Cardiac septum (tissue), 1 donor: ENCODE measurements at places on chromosomes 3 and 15. TPM values are rescaled to one million over a fixed set of nuclear protein-coding genes. Genes with fewer than 3 reads are reported as not detected.

DNA sequence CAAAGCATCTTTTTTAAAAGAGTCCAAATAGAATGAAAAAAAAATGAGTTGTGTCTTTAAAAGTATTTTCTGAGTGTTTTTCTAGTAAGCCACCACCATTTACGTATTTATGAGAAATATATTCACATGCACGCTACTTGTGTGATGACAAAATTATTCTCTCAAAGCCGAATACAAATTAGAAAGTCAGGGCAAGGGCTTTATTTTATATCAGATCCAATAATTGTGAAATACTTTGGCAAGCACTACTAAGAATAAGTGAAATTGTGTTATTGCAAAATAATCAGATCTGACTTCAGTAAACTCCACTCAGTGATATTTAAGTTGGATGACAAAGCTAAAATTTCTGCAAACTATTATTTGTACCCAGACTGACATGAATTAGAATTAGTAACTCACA, 589.3 kb upstream of the KCNMB2 start:
- DNase-seq = no peak

DNA sequence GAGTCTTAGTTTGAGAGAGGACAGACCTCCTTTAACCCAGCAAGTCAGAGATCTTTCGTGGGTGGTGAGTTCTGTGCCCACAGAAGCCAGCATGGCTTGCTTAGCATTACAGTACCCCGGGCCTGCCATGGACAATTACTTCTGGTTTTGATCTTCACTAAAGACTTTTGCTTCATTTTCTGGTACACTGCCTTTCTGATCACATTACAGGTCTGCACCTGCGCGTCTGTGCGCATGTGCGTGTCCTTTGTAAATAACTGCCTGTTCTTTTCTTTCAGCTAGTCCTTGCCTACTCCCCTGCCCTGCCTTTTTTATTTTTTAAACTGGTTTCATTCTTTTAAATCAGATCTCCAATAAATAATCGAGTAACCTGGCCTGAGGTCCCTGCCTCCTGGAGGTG, 57.1 kb upstream of the CMTM8 start:
- no peak for DNase-seq

DNA sequence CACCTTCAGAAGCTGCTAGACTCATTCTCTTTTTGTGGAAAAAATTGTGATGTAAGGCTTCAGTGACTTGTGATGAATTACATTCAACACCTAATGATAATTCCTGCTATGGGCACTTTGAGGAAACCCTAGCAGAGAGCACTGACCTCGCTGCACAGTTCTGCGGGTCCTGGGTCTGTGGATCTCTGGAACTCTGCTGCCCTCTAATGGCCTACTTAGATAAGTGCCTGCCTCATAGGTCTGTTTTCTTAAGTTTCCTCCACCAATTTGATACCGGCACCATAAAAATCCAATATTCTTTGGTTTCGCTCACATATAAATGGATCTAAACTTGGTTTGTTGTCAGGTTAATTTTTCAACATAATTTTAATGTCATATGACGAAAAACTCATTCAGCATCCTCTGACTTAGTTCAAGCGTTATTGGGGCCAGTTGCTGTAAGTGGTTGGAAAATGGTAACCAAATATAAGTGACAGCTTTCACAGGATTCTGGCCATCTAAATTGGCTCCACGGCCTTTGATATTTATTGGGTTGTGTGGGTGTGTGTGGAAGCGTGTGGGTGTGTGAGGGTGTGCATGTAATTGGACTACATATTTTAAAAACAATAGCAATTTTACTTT, 10.4 kb downstream of the SLITRK3 start:
- no peak for DNase-seq

DNA sequence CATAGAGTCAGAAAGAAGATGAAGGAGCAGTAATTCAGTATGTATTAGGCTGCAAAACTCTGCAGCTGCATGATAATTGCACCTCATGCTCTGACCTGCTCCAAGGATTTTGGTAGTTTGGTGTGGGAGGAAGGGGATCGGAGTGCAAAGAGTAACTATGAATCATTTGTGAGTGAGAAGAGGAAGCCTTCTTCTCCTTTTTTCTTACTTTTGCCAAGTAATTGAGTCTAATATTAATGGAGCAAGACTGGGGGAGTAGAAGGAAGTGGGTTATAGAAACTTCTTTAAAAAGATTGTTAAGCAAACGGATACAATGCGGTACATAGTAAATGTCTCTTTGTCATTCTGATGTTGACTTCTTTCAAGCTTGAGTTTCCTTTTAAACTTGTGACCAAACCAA, 276.5 kb downstream of the EDEM1 start:
- DNase-seq = no peak

DNA sequence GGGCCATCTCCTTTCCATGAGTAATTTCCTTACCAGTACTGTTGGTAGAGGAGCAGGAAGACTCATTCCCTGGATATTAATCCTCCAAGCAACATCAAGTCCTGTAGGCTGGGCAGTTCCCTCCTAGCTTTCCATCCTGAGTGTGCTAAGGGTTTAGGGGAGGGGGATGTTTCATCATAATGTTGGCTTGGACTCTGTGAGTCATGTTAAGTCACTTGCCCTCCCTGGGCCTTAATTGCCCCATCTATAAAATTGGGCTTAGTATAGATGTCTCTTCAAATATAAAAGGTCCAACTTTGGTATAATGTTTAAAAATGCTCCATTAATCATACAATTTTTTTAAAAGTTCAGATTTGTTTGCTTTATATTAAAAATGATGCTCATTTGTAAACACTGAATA, 52.7 kb downstream of the TLE3 start:
- DNase-seq = peak; percentile 24

DNA sequence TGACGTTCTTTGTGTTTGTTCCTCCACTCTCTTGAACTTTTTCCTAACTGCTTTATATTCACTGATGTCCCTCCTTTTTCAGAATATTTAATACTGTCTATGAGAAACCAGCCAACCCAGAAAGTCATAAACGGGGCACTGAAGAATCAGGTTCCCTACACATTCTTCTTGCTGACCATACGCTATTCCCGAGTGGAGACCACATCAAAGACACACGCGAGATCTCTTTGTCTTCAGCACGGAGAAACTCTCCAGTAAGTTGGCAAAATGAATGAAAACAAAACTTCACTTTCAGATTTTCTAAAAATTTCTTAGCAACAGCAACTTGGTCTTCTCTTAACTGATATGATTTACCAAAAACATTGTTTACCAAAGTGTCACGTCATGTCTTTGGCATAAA, 22.6 kb downstream of the FAM174B start:
- DNase-seq = no peak

DNA sequence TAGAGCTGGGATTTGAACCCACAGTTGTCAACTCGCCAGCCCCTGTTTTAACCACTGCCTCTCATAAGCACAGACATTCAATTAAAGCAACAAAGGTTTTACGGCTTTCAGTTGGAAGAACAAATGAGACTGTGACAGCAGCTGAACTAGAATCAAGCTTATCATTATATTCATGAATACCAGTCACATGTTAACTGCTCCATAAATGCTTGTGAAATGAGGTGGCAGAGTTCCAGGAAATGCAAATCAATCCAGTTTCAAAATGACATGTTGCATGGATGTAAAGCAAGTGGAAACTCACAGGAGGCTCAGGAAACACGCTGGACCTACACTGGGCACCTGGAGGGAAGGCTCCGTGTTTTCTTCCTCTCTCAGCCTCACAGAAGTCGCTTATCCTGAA, 3.9 kb downstream of the GP5 start:
- no peak for DNase-seq

DNA sequence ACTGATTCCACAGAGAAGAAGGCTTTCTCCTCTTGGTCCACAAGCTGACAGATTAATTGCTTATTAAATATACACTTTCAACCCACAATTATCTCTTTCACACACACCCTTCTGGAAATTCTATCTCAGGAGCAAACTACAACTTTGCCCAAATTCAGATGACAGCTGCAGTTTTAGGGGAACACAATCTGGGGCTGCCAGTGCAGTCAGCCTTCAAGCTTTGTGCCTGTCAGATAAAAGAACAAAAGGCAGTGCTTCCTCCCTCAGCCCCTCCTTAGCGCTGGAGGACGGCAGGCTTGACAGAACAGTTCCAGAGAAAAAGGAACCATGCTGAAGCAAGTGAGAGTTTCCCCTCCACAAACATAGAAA, 99.6 kb downstream of the TMCC1 start:
- no peak for DNase-seq

GRCh38 chr3:125605756-125606155, 10.5 kb upstream of the OSBPL11 start:
- no peak for DNase-seq

GRCh38 chr3:187296911-187297310, 5.4 kb upstream of the MASP1 start:
- no peak for DNase-seq

- DNase-seq = no peak
Measured at GRCh38 chr3:111929484-111929883, 49.3 kb upstream of the ABHD10 start.

DNA sequence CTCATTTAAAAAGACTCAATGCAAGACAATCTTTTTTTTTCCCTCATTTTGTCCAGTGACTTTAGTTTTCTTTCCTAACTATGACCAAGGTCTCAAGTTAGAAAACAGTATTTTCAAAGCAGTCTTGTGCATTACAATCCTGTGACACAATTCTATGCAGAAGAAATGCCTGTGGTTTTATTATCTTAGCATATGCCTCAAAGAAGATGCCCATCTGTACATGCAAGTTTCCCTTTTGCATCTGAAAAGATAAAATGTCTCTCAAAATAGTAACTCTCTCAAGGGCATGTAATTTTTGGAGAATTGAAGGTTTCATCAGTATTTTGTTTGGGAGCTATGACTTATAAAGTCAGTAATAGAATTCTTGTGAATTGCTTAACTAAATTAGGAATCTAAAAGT, 292.0 kb upstream of the SUCLG2 start:
- DNase-seq = no peak

- DNase-seq = no peak
Measured at GRCh38 chr3:102036017-102036416, 186.7 kb downstream of the NFKBIZ start.

DNA sequence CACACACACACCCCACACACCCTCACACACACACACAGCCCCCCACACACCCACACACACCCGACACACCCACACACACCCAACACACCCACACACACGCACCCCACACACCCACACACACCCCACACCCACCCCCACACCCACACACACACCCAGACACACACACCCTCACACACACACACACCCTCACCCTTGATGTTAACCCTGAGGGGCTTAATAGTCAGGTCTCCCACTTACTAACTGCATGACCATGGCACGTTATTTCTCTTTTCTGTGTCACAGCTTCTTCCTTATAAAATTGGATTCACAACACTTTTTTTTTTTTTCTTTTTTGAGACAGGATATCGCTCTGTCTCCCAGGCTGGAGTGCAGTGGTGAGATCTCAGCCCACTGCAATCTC, 2.8 kb downstream of the GRM2 start:
- DNase-seq = no peak

GRCh38 chr3:58260733-58261132, 23.1 kb downstream of the ABHD6 start:
- no peak for DNase-seq

- no peak for DNase-seq
Measured at GRCh38 chr15:90836296-90836871, 32.0 kb upstream of the FURIN start.

DNA sequence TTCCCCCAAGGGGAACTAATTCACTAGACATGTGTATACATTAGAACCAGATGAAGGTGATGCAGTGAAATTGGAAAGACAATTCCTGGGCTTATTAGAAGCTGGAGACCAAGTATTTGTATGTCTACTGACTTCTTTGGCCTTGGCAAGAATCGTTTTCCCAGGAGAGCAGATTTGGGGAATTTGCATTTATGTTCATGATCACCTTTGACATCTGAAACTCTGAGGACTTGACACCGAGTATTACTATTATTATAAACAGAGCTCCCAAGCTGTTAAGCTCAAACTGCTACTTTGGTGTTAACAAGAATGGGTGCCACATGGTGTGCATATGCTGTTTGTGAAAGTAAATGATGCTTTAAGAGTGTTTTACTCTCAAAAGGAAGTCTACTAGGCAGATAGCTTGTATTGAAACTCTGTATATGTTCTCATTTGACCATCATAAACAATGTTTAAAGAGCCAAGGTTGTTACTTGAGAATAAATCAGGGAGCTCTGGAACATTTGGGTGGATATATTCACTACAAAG, 519.8 kb upstream of the GOLIM4 start:
- no peak for DNase-seq

GRCh38 chr3:170419557-170420087, 954 bp downstream of the CLDN11 start:
- DNase-seq = no peak

GRCh38 chr3:129001806-129002572, 885 bp downstream of the EFCC1 start:
- no peak for DNase-seq

DNA sequence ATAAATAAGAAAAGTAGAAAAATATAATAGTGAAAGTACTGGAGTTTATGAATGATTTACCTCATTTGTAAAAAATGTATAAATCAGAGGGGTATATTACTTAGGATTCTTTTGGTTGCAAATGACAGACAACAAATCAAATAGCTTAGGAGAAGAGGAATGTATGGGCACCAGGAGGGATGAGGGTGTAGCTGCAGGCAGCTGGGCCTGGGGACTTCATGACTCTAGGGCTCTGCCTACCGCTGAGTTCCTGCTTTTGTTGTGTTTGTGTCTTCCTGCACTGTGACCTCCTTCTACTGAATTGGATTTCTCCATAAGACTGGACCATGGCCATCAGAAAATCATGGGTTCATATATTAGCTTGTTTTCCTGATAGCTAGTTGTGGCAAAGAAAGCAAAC, 27.9 kb upstream of the PDE8A start:
- DNase-seq = no peak

DNA sequence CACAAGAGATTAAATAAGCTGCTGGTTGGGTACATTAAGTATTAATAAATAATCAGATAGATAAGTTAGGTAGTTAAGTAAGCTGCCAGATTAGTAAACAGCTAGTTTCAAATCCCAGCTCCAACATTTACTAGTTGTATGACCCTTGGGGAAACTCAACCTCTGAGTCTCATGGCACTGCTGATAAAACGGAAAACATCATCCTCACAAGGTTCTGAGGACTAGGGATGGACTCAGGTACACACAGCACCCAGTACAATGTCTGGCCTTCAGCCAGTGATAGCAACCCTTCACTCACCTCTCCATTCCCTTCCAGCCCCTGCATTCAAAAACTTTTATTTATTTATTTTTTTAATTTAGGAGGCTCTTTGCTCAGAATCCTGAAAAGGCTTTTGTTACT, 32.3 kb downstream of the B3GNT5 start:
- no peak for DNase-seq

Gene TAMM41
- 12.0 TPM for total RNA-seq

Gene CLRN1
- not detected for total RNA-seq

Gene GOLGA8Q
- total RNA-seq = 1.1 TPM

Gene IMPG2
- 0.38 TPM for total RNA-seq

Gene CLSTN2
- 3.9 TPM for total RNA-seq

Gene THBS1
- 283 TPM for total RNA-seq

Gene SNTN
- total RNA-seq = not detected

Gene SLC6A6
- total RNA-seq = 129 TPM

Gene C3orf49
- not detected for total RNA-seq

Gene TRNT1
- total RNA-seq = 13.2 TPM

Gene CLDN18
- not detected for total RNA-seq
